ENCODE measurements at places on chromosomes 6 and 20.

DNA sequence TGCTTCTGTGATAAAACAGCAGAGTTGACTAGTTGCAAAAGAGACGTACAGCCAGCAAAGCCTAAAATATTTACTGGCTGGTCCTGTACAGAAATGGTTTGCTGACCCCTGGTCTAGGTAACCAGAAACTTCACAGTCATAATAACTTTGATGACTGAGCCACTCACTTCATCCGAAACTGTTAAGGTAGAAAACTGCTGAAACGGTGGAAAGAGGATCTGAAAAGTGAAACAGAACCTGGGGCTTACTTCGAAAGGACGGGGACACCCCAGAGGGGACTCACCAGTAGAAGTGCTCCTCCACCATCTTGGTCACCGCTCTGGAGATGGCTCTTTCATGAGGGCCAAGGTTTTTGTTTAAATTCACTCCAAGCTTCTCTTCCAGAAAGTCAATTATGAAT, 16.4 kb downstream of the FAXC start:
- no peak for DNase-seq

DNA sequence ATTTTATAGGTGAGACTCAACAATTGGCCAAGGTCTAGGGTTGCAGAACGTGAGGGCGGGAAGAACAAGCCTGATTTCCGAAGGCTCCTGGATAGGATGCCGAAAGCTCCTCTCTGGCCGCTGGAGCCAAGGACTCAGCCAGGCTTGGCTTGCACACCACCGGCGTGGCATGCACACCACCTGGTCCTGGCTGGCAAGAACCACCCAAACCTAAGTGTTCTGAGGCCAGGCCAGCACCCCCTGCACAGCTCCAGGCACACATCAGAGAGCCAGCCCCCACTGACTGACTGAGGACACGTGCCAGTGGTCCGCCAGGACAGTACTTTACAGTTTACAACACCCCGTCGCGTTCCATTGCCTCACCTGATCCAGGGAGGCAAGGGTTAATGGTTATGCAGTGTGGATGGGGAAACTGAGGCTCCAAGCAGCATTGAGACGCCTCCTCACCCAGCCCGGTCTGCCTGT, 414 bp downstream of the TGM2 start:
- no peak for DNase-seq

DNA sequence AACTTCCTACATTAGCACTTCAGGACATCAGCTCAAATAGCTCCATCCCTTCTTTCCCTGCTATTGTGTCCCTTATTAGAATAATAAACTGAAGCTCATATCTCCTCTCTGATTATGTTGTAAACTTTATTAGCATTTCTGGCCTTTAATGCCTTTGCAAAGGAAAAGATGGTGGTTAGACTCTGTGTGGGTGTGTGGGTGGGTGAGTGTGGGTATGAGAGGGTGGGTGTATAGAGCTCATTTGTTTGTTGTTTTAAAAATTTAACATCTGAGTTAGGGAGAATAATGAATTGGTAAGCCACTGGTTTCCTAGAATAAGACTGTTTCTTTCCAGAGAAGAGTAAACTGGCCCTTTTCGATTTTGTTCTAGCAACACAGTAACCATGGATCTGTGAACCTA, 70.6 kb upstream of the L3MBTL3 start:
- DNase-seq = no peak

DNA sequence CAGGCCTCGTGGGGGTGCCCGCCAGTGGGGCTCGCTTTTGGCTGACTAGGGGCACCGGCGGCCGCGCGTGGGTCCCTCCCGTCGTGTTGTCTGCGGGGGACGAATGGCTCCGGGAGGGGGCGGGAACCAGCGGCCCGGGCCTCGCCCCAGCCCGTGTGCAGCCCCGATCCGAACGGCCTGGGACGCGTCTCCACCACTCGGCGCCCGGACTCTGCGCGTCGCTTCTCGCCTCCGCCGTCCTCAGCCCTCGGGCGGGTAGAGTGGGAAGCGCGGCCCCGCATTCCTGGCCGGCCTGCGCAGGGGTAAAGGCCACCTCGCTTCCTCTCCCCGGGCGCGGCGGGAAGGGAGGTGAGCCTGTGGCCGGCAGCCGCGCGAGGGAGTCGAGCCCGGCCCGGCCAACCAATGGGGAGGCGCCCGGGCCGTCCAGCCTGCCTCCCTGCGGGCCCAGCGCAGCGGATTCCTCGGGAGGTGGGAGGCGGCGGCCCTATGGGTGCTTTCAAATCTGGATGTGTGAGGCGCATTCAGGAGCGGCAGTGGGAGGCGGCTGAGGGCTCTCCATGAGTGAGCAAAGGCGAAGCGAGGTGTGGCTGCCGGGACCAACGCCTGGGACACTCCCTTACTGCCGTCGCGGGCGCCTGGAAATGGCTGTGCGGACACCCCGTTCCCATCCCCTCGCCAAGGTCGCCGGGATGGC, 1.1 kb upstream of the ZBTB46 start:
- no peak for DNase-seq

Measured in stimulated activated CD8-positive, alpha-beta memory T cell treated with anti-CD3 and anti-CD28 coated beads, Interleukin-2, amount 100 ng/mL, for 1 hour (primary cell).